Kidney glomerular epithelial cell (primary cell): ENCODE measurements at places on chromosomes 1 and 21.
A peak's percentile ranks its signal among the peaks of the same experiment; 100 is the strongest.

- no peak for DNase-seq
Observed at GRCh38 chr1:193479187-193479586, 292.8 kb upstream of the B3GALT2 start.

- DNase-seq = no peak
Observed at GRCh38 chr1:160862203-160863060, at the start of gene CD244. TSS of gene CD244 (minus strand) at chr1:160862887. CDS start at chr1:160862677, 210 bp downstream.

GRCh38 chr1:85237613-85238012 is 21.8 kb downstream of the C1orf52 start:
- no peak for DNase-seq

DNA sequence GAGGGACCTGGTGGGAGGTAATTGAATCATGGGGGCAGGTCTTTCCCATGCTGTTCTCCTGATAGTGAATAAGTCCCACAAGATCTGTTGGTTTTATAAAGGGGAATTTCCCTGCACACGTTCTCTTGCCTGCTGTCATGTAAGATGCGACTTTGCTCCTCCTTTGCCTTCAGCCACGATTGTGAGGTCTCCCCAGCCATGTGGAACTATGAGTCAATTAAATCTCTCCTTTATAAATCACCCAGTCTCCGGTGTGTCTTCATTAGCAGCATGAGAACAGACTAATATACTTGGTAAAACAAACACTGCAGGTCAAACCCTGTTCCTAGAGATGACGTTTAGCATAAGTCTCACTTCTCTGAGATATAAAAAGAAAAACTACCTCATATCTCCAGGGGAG is 148.3 kb downstream of the MATN1 start:
- DNase-seq = peak; percentile 66

GRCh38 chr21:46297338-46298271 is 11.5 kb downstream of the YBEY start:
- no peak for DNase-seq

DNA sequence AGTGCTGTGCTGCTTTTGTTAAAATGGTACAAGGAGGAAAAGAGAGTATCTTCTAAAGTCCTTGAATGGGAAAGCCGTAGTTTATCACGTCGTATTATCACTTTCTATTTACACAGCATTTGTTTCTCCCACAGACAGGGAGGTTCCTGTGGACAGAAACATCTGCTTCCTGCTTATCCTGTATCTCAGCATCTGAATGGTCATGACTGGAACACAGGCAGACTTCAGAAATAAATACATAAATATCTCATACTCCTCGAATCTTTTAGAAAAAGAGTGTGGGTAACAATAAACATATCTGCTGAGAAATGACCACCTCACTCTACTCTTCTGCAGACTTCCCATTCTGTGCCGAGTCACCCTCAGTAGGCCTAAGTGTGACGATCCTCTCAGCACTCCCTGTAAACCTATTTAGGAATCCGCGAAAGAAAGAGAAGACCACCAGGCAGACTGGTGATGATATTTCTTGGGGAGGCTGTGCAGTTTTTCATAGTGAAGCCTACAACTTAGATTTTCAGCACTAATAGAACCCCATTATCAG is 393.5 kb downstream of the SMYD3 start:
- DNase-seq = no peak

- no peak for DNase-seq
Observed at GRCh38 chr1:169491845-169492281, 6.1 kb upstream of the SLC19A2 start.

DNA sequence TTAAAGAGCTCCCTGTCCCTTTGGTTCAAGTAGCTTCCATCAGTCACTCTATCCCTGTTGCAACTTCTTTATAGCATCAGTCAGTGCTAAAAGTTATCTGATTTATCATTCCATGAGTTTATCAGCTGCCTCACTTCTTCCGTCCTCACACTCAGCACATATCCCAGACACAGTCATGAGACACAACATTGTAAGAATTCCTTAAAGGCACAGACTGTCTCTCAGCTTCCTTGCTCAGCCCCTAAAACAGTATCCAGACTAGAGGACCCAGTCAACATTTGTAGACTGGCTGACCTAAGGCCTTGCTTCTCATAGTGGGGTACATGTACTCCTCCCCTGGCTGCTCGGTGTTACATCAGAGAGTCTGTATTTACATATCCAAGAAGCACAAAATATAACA is 164.9 kb upstream of the ADGRL2 start:
- no peak for DNase-seq
